ENCODE measurements at places on chromosomes 1 and 21.

DNA sequence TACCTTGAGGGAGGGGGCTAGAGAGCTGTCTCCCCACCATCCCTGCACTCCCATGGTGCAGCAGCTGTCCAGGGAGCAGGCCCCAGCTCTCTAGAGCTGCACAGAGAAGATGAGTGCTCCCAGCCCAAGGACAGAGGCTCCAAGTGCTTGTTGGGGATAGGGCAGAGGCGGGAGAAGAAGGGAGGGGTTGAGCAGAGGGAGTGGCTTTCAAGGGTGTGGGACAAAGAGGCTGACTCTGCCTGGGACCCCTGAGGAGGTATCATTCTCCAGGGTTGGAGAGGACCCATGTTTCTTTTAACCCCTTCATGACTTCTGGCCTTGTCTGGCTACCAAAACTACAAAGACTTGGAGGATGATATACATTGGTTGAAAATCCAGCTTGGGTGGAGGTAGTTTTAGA, 14.6 kb downstream of the FOXD2 start:
- no peak for DNase-seq

- DNase-seq: peak; percentile 82
These were observed 46.1 kb downstream of the MEGF6 start for GRCh38 chr1:3564921-3565831.

- DNase-seq: peak; percentile 75
These were observed 85.4 kb upstream of the OLIG2 start for GRCh38 chr21:32940079-32941014.

DNA sequence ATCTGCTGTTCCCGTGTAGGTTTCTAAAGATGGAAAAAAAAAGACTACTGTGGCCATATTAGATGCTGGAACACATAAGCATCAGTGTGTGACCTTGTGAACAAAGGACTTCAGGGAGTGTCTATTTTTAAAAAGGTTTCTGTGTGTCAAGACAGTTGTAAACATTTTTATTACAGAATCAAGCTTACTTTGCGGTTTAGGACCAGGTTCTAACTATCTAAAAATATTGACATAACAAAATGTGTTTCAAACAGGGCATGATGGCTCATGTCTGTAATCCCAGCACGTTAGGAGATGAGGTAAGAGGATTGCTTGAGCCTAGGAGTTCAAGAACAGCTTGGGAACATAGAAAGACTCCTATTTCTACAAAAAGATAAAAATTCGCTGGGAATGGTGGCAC, 7.1 kb upstream of the DDI2 start:
- no peak for DNase-seq

- no peak for DNase-seq
These were observed 110.7 kb downstream of the TNR start for GRCh38 chr1:175632667-175633066.

- no peak for DNase-seq
These were observed 4.5 kb downstream of the HSPB7 start for GRCh38 chr1:16013220-16013907.

- no peak for DNase-seq
These were observed 11.6 kb upstream of the BSDC1 start for GRCh38 chr1:32405672-32406467.

DNA sequence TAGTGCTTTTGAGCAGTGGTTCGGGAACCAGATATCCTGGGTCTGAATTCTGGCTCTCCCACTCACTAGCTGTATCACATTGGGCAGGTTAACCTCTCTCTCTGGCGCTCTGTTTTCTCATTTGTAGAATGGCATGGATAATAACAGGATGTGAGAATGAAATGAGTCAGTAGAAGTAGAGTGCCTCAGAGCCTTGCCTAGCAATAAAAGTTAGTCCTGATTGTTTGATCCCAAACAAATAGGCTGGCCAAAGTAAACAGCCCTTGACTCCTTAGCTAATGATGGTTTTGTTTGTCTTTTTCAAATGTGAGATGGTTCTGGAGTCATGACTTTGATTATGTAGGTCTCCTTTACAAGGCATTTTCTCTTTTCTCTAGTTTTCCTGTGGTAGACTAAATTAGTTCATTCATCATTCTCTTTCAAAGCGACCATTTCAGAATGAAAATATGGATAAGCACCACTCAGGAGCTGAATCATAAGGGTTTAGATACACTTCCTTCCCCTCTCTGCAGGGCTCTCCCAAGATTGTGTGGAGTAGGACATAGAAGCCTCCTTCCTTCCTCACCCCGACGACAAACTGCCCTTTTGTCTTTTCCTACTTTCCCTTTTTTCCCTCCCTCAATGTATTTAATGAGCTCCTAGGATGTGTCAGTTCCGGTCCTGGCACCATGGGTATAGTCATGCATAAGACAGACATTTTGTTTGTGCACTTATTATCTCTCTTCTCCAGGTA, 23.1 kb downstream of the KIAA0040 start:
- no peak for DNase-seq

- DNase-seq: no peak
These were observed 7.4 kb upstream of the ERICH3 start for GRCh38 chr1:74681001-74681400.

GRCh38 chr1:119139857-119140176, 636 bp downstream of the WARS2 start:
- no peak for DNase-seq

- DNase-seq: peak; percentile 60
These were observed 7.0 kb downstream of the CDKN2C start for GRCh38 chr1:50976890-50977574.

- no peak for DNase-seq
These were observed 80.7 kb downstream of the VWA5B1 start for GRCh38 chr1:20371411-20371810.

DNA sequence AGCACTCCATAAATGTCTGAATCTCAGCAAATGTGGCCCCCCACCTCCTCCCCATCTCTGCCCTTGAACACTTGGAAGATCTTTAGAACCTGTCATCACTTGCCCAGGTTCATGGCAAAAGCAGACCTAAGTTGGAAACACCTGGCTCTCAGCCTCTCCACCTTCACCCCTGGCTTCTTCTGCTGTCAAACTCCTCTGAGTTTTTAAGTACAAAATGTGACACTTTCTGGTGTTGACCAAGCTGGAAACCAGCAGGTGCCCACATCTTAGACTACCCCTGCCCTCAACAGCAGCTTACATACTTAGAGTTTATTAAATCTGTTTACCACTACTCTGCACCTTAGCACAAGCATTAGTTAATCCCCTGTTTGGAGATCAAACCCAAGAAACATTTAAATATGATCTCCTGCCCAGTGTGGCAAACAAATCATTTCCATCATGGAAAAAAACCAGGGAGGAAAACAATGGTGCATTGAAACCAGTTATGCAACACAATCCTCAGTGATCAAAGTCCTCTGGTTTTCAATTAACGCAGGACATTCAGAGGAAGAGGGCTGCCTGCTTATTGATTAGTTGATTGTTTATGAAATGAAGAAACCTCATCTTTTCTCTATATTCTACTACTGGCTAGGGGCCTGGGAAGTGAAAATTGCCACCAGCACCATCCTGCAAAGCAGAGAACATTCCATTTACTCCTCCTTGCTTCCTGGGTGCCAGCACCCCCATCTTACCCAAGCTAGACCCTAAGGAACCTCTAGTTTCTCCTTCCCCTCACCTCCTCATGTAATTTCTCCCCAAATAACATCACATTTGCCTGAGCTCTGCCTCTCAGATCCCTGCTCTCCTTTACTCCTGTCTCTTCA, 139.4 kb upstream of the RAB4A start:
- DNase-seq: no peak

DNA sequence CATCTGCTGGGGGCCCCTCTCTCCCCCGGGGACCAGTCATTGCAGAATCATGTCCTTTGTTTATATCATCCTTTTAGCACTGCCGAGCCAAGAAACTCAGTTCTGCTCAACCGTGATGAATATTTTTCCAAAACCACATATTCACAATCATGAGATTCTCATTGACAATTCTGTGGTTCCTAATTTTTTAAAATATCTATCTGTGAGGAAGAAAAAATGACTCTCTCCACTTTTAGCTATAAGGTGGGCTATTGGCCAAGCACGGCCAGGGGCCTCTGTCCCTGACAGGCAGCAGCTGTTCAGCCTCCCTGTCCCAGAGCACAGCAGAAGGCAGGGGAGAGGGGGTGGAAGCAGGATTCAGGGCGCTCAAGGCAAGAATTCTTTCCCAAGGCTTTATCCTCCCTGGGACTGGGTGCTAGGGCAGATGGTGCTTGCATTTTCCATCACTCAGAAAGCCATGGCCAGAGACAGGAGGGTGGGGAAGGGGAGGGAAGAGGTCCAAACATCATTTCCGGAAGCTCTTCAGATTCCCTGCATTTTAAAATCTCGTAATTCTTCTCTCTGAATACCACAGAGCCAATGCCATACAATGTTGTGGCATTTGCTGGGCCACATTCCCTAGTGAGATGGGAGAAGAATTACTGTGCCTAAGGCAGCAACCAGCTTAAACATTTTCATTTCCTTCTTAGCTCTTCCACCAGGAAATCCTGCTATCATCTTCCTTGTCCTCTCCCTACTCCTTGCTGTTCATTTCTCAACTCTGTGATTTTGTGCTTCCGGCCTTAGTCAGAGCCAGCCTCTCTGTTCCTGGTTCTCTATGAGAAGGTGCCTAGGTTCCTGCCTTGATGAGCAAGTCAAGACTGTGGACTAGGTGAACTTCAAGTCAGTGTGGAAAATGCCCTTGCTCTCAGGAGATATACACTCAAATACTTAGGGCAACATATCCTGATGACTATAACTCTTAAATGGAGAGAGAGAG, 60.3 kb downstream of the KCNJ6 start:
- no peak for DNase-seq

GRCh38 chr1:161492827-161493226, 12.4 kb upstream of the FCGR2A start:
- DNase-seq: no peak

DNA sequence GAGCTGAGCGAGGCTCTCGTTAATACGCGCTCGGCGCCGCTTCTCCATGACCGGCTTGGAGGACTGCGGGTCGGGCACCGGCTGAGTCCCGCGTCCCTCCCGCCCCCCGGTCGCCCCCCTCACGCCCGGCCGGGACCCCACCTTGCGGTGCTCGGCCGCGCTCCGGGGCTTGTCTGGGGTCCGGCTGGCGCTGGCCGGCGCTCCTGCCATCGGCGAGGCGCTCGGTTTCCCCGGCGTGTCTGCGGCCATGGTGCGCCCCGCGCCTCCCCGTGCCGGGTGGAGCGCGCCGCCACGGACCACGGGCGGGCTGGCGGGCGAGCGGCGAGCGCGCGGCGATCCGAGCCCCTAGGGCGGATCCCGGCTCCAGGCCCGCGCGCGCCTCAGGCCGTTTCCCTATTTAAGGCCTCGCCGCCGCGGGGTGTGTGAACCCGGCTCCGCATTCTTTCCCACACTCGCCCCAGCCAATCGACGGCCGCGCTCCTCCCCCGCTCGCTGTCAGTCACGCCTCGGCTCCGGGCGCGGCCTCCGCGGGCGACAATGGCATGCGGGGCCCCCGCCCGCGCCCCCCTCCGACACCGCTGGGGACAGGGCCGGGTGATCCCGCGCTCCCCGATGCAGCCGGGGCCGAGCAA, at the start of gene HES4:
Gene HES4, minus strand, starts transcription at position 373 of the 632 bp plus-strand sequence. Its CDS starts 124 bp downstream, at position 249.
- peak; percentile 90 for DNase-seq

GRCh38 chr1:52504720-52505119, 48.2 kb downstream of the TUT4 start:
- DNase-seq: no peak

DNA sequence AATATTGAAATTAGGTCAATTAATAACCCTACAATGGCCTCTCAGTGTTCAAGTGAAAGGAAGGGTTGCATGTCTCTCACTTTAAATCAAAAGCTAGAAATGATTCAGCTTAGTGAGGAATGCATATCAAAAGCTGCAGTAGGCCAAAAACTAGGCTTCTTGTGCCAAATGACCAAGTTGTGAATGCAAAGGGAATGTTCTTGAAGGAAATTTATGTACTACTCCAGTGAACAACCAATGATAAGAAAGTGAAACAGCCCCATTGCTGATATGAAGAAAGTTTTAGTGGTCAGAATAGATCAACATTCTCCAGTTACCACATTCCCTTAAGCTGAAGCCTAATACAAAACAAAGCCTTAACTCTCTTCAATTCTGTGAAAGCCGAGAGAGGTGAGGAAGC, 10.0 kb downstream of the MAEL start:
- no peak for DNase-seq

- no peak for DNase-seq
These were observed 147.4 kb upstream of the KRTAP19-8 start for GRCh38 chr21:31185663-31186062.

- peak; percentile 58 for DNase-seq
These were observed 935 bp downstream of the KCNK2 start for GRCh38 chr1:215083383-215083961.

GRCh38 chr1:2859881-2860430, 58.5 kb upstream of the TTC34 start:
- DNase-seq: no peak

DNA sequence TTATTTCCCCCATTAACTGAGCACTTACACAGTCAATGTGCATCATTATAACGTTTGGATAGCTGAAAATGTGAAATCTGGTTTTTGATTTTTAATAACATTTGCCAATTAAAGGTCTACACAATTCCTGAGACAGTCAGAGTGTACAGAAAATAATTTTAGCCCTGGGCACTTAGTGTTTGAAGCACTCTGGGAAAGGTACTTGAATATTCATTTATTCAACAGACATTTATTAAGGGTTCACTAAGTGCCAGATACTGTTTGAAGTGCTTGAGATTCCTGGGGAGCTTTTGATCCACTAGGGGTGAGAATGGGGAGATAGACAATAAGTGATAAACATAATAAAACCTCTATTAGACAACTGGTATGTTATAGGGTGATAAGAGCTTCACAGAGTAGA, 141.8 kb downstream of the DISC1 start:
- DNase-seq: no peak

GRCh38 chr1:59804301-59804700, 10.4 kb upstream of the HOOK1 start:
- DNase-seq: no peak

DNA sequence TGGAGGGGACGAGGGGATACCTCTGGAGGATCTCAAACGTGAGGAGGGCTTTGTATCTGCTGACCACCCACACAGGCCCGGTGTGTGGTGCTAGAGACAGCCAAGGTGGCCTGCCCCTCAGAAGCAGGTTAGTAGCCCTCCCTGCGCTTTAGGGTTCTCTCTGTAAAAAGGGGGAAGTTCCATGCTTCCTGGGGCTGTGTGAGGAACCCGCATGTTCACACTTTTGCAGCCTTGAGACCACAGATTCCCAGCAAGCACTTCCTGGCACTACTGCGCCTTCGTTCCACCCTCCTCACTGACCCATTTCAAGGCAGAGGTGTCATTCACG, 7.9 kb upstream of the GUCA2B start:
- DNase-seq: no peak

GRCh38 chr1:71908871-71909390, 373.4 kb downstream of the NEGR1 start:
- no peak for DNase-seq

DNA sequence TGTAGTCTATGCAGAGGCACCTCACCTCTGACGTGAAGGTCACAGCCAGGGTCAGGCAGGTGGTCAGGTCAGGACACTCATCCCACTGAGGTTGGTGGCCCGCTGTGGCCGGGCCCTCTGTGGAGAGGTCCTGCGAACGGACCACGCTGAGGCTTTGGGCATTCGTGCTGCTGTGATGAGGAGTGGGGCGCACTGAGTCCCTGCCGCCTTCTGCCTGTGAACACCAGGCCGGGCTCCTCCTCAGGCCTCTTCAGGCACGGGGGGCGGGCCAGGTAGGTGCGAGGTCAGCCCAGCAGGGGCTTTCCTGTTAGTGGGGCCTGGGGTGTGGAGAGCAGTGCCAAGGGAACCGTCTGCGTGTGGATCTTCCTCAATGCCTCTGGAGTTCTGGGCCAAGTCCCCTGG, 39.0 kb downstream of the COQ8A start:
- DNase-seq: no peak

Data from D341Med (cell line).